Activated naive CD8-positive, alpha-beta T cell treated with anti-CD3 and anti-CD28 coated beads, Interleukin-2, amount 10 ng/mL, durations not matched to agents 7 days and 5 days (primary cell): ENCODE measurements at places on chromosomes 1 and 21. TPM values are rescaled to one million over a fixed set of nuclear protein-coding genes. Genes with fewer than 3 reads are reported as not detected.
A peak's percentile ranks its signal among the peaks of the same experiment; 100 is the strongest.

Gene PKP1
- total RNA-seq = not detected

Gene EDEM3
- 18.8 TPM for total RNA-seq

GRCh38 chr1:3604997-3605823 lies 6.1 kb downstream of the MEGF6 start:
- DNase-seq = no peak
- H3K27ac ChIP-seq = no peak overlapping the region
- no peaks in the 10 kb centered on the region for H3K36me3 ChIP-seq
- peaks cover 2% of the 10 kb centered on the region for H3K27me3 ChIP-seq

Gene BATF3
- 9.8 TPM for total RNA-seq

DNA sequence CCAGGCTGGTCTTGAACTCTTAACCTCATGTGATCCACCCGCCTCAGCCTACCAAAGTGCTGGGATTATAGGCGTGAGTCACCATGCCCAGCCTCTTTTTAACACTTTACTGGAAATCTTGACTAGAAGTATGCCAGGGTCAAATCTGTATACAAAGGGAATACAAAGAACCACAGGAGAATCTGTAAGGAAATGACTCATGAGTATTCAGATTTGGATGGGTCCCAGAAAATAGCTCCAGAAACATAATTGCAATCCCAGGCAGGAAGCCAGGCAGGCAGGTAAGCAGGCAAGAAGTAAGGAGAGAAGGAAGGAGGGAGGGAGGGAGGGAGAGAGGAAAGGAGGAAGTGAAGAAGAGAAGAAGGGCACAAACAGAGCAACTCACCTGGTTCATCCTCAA lies 22.8 kb upstream of the TIAM1 start:
- no peaks in the 10 kb centered on the region for H3K27me3 ChIP-seq
- DNase-seq = no peak
- H3K27ac ChIP-seq = no peak overlapping the region
- no peak overlapping the region for H3K4me3 ChIP-seq
- peaks cover 13% of the 10 kb centered on the region for H3K36me3 ChIP-seq
- H3K4me1 ChIP-seq = peaks cover 40% of the 10 kb centered on the region

GRCh38 chr1:162956922-162957321 lies 95.9 kb upstream of the CCDC190 start:
- no peak overlapping the region for H3K27ac ChIP-seq
- peaks cover 6% of the 10 kb centered on the region for H3K27me3 ChIP-seq
- no peak for DNase-seq
- H3K36me3 ChIP-seq = no peaks in the 10 kb centered on the region

- no peak for DNase-seq
- no peaks in the 10 kb centered on the region for H3K27me3 ChIP-seq
- no peak overlapping the region for H3K4me3 ChIP-seq
Measured at GRCh38 chr1:234915924-234916675, 212.5 kb downstream of the TOMM20 start.

DNA sequence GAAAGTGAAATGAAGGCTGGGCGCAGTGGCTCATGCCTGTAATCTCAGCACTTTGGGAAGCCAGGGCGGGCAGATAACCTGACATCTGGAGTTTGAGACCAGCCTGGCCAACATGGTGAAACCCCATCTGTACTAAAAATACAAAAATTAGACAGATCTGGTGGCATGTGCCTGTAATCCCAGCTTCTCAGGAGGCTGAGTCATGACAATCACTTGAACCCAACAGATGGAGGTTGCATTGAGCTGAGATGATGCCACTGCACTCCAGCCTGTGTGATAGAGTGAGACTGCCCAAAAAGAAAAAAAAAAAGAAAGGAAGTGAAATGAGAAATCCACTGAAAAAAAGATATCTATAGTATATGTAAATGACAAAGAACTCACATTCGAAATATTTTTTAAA lies 439.9 kb downstream of the DISC1 start:
- H3K4me1 ChIP-seq = no peaks in the 10 kb centered on the region
- no peak overlapping the region for H3K4me3 ChIP-seq
- H3K27ac ChIP-seq = no peak overlapping the region

- no peak overlapping the region for H3K4me3 ChIP-seq
- no peak for DNase-seq
- peaks cover 4% of the 10 kb centered on the region for H3K36me3 ChIP-seq
Measured at GRCh38 chr21:34031835-34032370, 41.5 kb upstream of the MRPS6 start.

DNA sequence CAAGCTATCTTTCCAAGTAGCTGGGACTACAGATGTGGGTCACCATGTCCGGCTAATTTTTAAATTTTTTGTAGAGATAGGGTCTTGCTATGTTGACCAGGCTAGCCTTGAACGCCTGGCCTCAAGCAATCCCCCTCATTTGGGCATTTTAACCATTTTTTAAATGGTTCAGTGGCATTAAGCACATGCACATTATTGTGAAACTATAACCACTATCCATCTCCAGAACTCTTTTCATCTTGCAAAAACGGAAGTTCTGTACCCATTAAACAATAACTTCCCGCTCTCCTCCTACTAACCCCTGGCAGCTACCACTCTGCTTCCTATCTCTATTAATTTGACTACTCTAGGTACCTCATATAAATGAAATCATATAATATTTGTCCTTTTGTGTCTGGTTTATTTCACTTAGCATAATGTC lies 4.8 kb upstream of the IL6R start:
- peaks cover 10% of the 10 kb centered on the region for H3K27me3 ChIP-seq
- H3K36me3 ChIP-seq = no peaks in the 10 kb centered on the region
- H3K4me1 ChIP-seq = peaks cover 26% of the 10 kb centered on the region
- H3K4me3 ChIP-seq = no peak overlapping the region

DNA sequence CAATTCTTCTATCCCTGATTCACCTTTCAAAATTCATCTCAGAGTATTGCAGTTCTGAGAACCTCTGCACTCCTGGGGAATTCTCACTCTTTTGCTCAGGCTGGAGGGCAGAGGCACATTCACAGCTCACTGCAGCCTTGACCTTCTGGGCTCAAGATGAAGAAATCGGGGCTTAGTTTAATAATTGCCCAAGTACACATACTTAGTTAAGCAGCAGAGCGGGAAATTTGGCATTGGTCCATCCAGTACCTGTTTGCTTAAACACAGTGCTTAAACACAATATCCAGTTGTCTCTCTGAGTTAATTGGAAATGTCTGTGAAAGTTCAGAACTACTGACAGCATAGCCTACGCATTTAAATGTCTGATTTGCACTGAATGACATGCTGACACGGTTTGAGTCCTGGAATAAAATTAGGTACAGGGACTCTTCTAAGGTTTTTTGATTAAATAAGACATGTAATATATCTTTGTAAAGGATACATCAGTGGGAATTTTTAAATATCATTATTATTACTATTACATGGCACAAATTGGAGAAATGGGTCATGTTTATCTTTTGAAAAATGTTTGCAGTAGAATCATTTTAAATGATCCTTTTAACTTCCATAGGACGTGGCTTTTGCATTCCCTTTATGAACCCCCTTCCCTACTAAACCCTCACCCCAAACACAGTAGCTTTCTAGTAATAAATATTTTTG lies 337.4 kb downstream of the SRGAP2C start:
- H3K27ac ChIP-seq = no peak overlapping the region
- no peak for DNase-seq
- peaks cover 11% of the 10 kb centered on the region for H3K36me3 ChIP-seq
- no peak overlapping the region for H3K4me3 ChIP-seq
- no peaks in the 10 kb centered on the region for H3K27me3 ChIP-seq
- peaks cover 25% of the 10 kb centered on the region for H3K4me1 ChIP-seq

- no peaks in the 10 kb centered on the region for H3K36me3 ChIP-seq
- peaks cover 4% of the 10 kb centered on the region for H3K27me3 ChIP-seq
- no peak for DNase-seq
- no peak overlapping the region for H3K4me3 ChIP-seq
- no peak overlapping the region for H3K27ac ChIP-seq
Measured at GRCh38 chr1:227546059-227546458, 17.3 kb upstream of the ZNF678 start.

Gene MXRA8
- 0.51 TPM for total RNA-seq

GRCh38 chr1:11790101-11790879 lies 15.5 kb downstream of the MTHFR start:
- peak overlapping the region; percentile 59 for H3K27ac ChIP-seq
- no peak overlapping the region for H3K4me3 ChIP-seq
- DNase-seq = no peak
- no peaks in the 10 kb centered on the region for H3K27me3 ChIP-seq
- peaks cover 16% of the 10 kb centered on the region for H3K36me3 ChIP-seq

DNA sequence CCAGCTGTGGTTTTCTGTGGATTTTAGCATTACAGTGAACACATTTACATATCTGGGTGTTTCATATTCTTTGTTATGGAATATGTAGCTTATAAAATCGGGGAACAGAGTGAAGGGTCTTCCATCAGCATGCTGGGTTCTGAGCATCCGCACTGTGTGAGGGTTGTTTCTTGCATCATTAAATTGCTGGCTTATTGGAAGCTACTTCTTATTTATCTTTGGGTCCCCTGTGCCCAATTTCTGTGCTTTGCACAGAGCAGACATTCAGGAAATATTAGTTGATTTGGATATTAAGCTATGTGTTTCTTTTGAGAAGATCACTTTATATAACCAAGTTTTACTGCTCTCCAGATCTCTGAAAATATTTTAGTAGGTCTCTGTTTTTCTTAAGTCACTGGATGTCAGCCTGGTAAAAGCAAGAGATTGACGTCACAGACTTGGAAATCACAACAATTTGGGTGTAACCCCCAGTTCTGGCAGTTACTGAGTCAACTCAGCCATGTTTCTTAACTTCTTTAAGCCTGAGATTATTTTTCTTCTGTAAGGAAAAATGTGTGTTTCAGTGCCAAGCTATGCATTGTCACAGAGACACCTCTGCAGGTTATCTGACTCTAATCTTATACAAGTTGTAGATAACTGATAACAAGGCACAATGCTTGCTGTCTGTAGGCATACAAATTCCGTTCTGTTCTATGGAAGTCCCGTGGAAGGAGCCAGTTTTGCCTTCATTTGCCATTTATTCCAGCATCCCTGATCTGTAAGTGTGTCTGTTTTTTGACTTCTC lies 258.3 kb upstream of the KAZN start:
- no peaks in the 10 kb centered on the region for H3K36me3 ChIP-seq
- DNase-seq = no peak
- H3K27me3 ChIP-seq = peaks cover 5% of the 10 kb centered on the region
- H3K4me1 ChIP-seq = no peaks in the 10 kb centered on the region
- no peak overlapping the region for H3K27ac ChIP-seq

- peak overlapping the region; percentile 67 for H3K27ac ChIP-seq
- DNase-seq = no peak
- H3K27me3 ChIP-seq = no peaks in the 10 kb centered on the region
- H3K36me3 ChIP-seq = peaks cover 23% of the 10 kb centered on the region
- H3K4me1 ChIP-seq = peaks cover 40% of the 10 kb centered on the region
- H3K4me3 ChIP-seq = peak overlapping the region; percentile 82
Measured at GRCh38 chr1:224431726-224432125, 2.9 kb downstream of the WDR26 start.

- no peak for DNase-seq
- H3K27me3 ChIP-seq = no peaks in the 10 kb centered on the region
- H3K36me3 ChIP-seq = peaks cover 31% of the 10 kb centered on the region
- no peak overlapping the region for H3K27ac ChIP-seq
- no peak overlapping the region for H3K4me3 ChIP-seq
Measured at GRCh38 chr1:224411766-224412165, 22.8 kb downstream of the WDR26 start.

DNA sequence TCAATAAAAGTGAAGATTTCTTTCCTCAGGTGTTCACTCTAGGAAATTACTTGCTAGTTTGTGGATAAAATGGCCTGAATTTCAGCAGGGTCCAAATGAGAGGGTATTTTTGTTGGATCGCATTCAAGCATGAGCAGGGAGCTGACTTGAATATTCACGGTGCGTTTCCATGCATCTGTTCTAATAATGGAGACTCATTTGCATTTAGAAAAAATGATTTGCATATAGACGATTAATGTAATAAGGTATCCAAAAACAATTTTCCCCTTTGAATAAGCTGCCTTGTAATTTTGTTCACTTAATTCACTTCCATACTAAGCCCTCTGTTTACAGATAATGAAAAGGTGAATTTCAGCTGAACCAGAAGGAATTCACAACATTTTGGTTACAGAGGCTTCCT lies 130.9 kb upstream of the AJAP1 start:
- H3K36me3 ChIP-seq = no peaks in the 10 kb centered on the region
- H3K27me3 ChIP-seq = no peaks in the 10 kb centered on the region
- H3K4me3 ChIP-seq = no peak overlapping the region
- H3K27ac ChIP-seq = no peak overlapping the region
- no peak for DNase-seq
- no peaks in the 10 kb centered on the region for H3K4me1 ChIP-seq

Gene NUDT4B
- total RNA-seq = not detected

- H3K27me3 ChIP-seq = no peaks in the 10 kb centered on the region
- peaks cover 2% of the 10 kb centered on the region for H3K4me1 ChIP-seq
- no peak overlapping the region for H3K27ac ChIP-seq
- H3K36me3 ChIP-seq = no peaks in the 10 kb centered on the region
- H3K4me3 ChIP-seq = no peak overlapping the region
- no peak for DNase-seq
Measured at GRCh38 chr1:116311756-116312680, 61.0 kb upstream of the ATP1A1 start.

- peaks cover 45% of the 10 kb centered on the region for H3K4me1 ChIP-seq
- no peaks in the 10 kb centered on the region for H3K27me3 ChIP-seq
- H3K27ac ChIP-seq = peak overlapping the region; percentile 94
- H3K4me3 ChIP-seq = peak overlapping the region; percentile 88
Measured at GRCh38 chr1:205774198-205775014, 876 bp downstream of the RAB29 start.

- peak overlapping the region; percentile 24 for H3K27ac ChIP-seq
- peaks cover 3% of the 10 kb centered on the region for H3K36me3 ChIP-seq
- no peaks in the 10 kb centered on the region for H3K27me3 ChIP-seq
- H3K4me3 ChIP-seq = no peak overlapping the region
Measured at GRCh38 chr1:10502206-10502605, 27.5 kb downstream of the PEX14 start.

DNA sequence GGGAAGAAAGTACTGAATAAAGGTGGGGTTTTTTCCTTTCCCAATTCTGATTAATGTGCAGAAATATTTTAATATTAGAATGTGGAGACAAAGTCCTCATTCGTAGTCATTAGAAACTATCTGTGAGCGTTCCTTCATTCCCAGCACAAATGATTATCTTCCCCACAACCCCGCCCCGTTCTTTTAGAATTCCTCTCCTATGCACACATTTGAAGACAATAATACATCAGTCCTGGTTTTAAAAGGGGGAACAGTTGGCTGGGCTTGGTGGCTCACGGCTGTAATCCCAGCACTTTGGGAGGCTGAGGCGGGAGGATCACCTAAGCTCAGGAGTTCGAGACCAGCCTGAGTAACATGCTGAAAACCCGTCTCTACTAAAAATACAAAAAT lies 876 bp downstream of the ALDH9A1 start:
- peaks cover 16% of the 10 kb centered on the region for H3K4me1 ChIP-seq
- DNase-seq = no peak
- H3K36me3 ChIP-seq = peaks cover 22% of the 10 kb centered on the region
- H3K4me3 ChIP-seq = peak overlapping the region; percentile 100
- peak overlapping the region; percentile 98 for H3K27ac ChIP-seq
- peaks cover 2% of the 10 kb centered on the region for H3K27me3 ChIP-seq

GRCh38 chr1:52142220-52143183 lies 613 bp downstream of the ZFYVE9 start:
- peak overlapping the region; percentile 81 for H3K4me3 ChIP-seq
- DNase-seq = peak; percentile 70
- no peaks in the 10 kb centered on the region for H3K36me3 ChIP-seq
- H3K4me1 ChIP-seq = peaks cover 31% of the 10 kb centered on the region
- peaks cover 10% of the 10 kb centered on the region for H3K27me3 ChIP-seq

GRCh38 chr1:109186733-109187086 lies 27.0 kb upstream of the SARS1 start:
- H3K27me3 ChIP-seq = no peaks in the 10 kb centered on the region
- H3K36me3 ChIP-seq = no peaks in the 10 kb centered on the region
- H3K4me3 ChIP-seq = no peak overlapping the region
- DNase-seq = no peak
- no peak overlapping the region for H3K27ac ChIP-seq

- peaks cover 7% of the 10 kb centered on the region for H3K27me3 ChIP-seq
- DNase-seq = no peak
- H3K27ac ChIP-seq = no peak overlapping the region
- H3K4me1 ChIP-seq = no peaks in the 10 kb centered on the region
- no peak overlapping the region for H3K4me3 ChIP-seq
- no peaks in the 10 kb centered on the region for H3K36me3 ChIP-seq
Measured at GRCh38 chr1:61142726-61143500, 60.6 kb downstream of the NFIA start.
